ENCODE measurements at places on chromosomes 2 and 18. TPM values are rescaled to one million over a fixed set of nuclear protein-coding genes. Genes with fewer than 3 reads are reported as not detected.

The CCDC178 gene
- total RNA-seq = 0.51 TPM

The RUFY4 gene
- not detected for total RNA-seq

The SIX2 gene
- not detected for total RNA-seq

The IMMT gene
- 44.7 TPM for total RNA-seq

DNA sequence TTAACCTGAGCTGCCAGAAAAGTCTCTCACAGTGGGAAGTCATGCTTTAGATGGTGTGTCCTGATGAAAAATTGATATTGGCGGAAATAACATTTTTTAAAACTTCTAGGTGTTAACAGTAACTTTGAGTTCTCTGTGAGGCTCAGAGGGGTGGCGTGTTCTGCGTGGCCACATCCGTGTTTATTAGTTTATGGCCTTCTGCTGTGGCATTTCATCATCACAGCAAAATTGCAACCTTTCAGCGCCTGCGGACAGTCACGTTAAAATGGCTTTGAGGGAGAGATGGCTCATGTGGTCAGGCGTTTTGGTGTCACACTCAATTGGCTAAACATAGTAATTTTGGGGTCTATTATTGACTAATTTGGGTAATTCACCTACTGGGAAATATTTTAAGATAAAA, 42.4 kb downstream of the KLHL29 start:
- DNase-seq = no peak

- DNase-seq = no peak
Measured at GRCh38 chr2:217654168-217654567, 348.6 kb downstream of the TNS1 start.

DNA sequence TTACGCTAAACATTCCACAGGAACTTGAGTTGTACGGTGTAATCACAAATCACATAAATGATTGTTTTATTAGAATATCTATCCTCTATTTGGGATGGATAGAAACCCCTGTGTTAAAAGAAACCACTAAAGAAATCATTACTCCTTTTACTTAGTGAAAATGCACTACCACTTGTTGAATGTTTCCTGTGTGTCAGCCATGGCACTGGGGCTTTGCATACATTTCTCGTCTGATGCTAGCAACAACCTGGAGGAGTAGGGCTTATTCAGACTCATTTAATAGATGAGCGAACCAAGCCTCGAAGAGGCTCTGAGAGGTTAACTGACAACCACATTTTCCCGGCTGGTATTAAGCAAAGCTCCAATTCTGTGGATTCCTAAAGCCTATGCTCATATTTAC, 60.5 kb upstream of the PELI1 start:
- DNase-seq = no peak

GRCh38 chr2:239979243-239980023, 45.7 kb downstream of the NDUFA10 start:
- peak; percentile 55 for DNase-seq

DNA sequence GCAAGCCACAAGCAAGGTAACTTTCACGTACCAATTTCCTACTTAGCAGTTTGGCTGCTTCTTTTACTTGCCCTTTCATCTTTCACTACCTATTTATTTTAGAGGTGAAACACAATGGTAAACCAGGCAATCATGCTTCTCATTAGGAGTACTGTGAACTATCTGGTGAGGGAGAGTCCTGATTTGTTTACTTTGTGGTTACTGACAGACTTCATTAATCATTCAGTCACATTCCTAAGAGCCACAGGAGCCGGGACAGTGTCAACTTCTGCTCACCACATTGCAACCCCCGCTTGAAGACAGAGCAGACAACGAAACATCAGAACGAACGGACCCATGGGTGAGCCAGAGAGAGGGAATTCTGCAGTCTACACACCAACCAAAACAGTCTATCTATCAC, 28.8 kb downstream of the TUBB6 start:
- no peak for DNase-seq

DNA sequence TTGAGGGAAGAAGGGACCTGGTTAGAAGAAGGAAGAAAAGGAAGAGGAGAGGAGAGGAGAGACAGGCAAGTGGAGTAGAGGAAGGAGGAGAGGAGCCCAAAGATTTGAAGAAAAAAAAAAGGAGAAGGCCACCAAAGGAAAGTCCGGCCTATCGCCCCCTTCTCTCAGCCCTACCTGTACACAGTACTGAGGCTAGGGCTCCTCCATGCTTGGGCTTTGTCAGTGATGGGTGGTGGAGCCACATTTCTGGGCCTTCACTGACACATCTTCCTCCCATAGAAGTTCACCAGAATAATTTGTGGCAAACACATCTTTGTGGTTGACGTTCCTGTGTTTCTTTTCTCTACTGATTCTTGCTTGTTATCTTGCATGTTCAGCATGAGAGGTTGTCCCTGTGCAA, 125.4 kb downstream of the DTNA start:
- DNase-seq = no peak

GRCh38 chr2:237752761-237753165, 45.8 kb upstream of the RBM44 start:
- no peak for DNase-seq

DNA sequence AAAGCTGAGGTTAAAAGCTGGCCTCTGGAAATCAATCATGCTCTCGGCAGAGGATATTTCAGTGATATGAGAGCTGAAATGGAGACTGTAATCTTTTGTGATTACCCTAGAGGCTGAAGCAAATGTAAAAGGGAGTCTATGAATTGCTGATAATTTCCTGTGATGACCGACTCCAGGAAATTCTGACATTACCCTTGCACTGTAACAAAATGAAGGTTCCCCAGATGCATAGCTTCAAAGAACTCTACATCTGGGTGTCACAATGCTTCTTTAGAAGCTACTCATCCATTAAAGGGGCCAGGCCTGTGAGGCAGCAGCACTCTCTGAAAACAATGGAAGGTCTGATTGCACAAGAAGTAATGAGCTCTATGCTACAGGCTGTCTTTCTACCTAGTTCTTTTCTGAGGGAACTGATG, 268.2 kb upstream of the SESTD1 start:
- no peak for DNase-seq

- DNase-seq = no peak
Measured at GRCh38 chr2:143680885-143681405, 551.7 kb downstream of the ARHGAP15 start.

GRCh38 chr2:141528990-141529389, 601.8 kb downstream of the LRP1B start:
- DNase-seq = no peak

- no peak for DNase-seq
Measured at GRCh38 chr2:193783681-193784080, 1588.9 kb upstream of the TMEFF2 start.

DNA sequence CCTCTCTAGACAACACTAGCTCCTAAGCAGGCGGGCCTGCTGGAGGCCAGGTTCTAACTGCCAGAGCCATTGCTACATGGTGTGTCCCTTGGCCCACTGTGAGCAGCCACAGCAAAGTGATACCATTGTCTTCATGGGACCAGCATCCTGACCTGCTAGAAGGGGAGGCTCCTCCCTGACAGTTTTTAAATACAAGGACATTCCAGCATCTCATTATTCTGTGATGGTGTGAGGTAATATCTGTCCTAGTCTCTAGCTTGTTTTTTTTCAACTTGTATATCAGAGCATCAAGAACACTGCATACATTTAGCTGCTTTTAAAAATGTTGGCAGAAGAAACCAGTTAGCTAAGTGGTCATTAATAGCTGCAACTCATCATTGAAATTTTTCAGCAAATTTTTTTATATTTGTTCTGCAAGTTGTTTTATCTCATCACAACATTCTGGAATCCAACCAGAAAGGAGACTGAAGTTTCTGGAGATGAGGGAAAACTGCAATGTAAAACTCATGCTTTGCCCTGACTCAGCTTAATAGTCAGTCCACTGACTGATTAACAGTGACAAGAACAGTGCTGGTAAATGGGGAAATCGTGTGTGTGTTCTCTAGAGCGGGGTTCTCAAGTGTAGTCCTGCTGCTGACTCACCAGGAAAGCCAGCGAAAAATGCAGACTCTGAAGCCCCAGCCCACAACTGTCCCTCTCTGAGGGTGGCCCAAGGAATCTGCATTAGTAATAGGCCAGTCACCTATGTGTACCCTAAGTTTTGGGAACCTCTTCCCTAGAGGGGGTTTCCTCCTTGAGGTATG, 17.8 kb downstream of the MAPRE3 start:
- DNase-seq = no peak

GRCh38 chr2:219521066-219521880, 7.0 kb downstream of the ASIC4 start:
- no peak for DNase-seq

GRCh38 chr2:126866451-126866850, 32.2 kb upstream of the TEX51 start:
- DNase-seq = no peak

DNA sequence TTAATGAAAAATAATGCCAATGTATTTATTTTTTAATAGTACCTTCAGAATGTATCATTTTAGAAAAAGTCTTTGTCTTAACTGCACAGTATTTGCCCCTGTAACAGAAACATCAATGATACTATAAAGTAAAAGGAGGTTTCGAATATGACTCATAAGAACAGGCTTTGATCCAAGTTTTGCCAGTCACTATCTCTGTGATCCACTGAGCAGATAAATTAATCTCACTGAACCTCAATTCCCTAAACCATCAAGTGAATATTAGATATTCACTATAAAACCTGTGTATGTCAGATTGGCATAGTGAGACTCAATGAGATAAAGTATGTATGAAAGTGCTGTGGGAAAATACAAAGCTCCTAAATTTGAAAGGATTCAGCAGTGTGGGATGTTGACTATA, 292.1 kb downstream of the EXOC6B start:
- DNase-seq = peak; percentile 35

GRCh38 chr18:9711361-9712129, 3.4 kb downstream of the RAB31 start:
- no peak for DNase-seq

DNA sequence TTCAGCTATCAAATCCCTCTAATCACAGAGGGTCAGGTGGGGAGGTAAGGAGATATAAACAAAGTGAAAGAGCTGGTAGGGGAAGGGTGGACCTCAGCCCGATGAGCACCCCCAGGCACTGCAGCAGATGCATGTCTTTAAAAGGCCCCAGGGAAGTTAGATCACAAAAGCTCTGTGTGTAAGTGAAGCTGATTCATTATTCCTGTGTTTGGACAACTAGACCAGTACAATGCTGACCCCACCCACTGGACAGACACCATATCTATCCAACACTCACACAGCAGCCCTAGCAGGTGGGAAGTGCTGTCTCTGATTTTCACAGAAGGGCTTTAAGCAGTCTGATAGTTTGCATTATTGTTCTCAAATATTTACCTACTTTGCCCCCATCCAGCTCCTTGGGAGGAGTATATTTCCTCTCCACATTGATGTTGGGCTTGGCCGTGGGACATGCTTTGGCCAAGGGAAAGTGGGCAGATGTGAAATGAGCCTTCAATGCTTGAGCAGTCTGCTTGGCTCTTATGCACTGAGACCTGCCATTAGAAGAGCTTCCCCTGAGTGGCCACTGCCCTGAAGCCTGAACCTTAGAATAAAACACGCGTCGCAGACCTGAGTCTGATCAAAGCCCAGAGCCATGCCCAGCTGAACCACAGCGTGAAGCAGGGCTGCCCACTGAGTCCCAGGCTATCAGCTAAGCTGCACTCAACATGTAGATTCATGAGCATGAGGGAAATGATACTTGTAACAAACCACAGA, 111.4 kb downstream of the COPS8 start:
- no peak for DNase-seq

DNA sequence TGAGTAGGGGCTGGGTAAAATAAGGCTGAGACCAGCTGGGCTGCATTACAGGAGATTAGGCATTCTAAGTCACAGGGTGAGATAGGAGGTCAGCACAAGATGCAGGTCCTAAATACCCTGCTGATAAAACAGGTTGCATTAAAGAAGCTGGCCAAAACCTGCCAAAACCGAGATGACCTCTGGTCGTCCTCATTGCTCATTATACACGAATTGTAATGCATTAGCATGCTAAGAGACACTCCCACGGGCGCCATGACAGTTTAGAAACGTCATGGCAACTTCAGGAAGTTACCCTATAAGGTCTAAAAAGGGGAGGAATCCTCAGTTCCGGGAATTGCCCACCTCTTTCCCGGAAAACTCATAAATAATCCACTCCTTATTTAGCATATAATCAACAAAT, 132.2 kb downstream of the ARL4C start:
- DNase-seq = no peak

GRCh38 chr2:219709331-219709761, 81.9 kb downstream of the SLC4A3 start:
- DNase-seq = no peak

GRCh38 chr2:33598561-33599174, 431 bp downstream of the FAM98A start:
- peak; percentile 66 for DNase-seq

DNA sequence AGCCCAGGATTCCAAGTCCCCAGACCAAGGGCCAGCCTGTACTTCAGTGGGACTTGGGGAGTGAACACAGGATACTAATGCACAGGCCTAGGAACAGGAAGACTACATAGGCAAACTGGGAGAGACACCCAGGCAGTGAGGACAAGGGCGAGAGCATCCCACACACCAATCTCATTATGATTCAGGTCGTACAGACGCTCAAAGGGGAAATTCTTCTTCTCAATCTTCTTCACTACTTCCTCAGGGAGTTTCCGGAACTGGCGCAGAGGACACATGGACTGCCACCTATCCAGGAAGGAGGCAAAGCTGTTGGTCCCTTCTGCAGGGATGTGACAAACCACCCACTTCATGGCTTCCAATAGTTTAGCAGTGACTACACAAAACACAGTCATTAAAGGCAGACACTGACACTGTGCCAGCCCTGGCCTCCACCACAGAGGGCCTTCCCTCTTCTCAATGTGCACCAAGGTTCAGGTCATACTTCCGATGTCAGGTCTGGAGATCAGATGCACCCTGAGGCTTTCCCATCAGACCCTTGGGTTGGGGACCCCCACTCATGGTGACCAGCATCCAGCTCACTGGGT, 18.0 kb downstream of the SNRNP200 start:
- DNase-seq = no peak

DNA sequence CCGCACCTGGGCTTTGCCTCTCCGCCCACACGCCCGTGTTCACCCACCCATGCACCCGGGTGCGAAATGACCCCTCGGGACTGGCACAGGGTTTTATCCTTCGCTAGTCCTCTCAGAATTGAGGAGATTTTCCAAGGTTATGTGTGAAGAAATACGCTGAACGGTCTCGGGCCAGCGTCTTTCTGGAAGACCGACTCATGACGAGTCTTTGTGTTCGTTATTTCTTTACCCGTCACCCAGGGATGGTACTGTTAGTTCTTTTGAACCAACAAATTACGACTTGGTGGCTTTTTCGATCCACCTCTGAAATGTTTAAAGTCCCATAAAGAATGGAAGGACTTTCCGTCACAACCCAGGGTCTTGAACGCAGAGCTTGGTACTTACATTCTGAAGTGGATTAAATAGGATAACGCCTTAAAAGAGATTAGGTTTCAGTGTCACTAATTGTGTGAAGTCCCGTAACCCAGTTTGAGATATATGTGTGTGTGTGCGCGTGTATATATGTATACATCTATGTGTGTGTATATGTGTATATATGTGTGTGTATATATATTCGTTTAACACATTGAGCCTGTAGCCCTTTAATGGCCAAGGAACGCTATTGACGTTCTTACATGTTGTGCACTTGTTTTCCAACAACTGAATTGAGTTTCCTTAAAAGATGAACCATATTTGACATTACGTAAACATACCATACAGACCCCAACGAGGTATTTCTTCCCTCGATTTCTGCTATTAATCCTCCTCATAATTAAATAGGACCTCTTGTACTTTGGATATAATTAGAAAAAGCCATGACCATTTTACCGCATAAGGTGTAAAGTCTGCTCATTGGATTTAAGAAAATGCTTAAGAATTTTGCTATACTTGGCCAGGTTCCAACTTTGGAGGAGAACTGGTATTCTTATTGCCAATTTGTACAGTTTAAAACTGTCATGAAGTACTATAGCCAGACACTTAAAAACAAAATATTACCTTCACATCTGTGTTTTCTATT, 889 bp downstream of the ZC3H15 start:
- DNase-seq = no peak

GRCh38 chr2:230457073-230457768, 41.2 kb downstream of the SP100 start:
- no peak for DNase-seq
